ENCODE measurements at places on chromosomes 5 and 9.

DNA sequence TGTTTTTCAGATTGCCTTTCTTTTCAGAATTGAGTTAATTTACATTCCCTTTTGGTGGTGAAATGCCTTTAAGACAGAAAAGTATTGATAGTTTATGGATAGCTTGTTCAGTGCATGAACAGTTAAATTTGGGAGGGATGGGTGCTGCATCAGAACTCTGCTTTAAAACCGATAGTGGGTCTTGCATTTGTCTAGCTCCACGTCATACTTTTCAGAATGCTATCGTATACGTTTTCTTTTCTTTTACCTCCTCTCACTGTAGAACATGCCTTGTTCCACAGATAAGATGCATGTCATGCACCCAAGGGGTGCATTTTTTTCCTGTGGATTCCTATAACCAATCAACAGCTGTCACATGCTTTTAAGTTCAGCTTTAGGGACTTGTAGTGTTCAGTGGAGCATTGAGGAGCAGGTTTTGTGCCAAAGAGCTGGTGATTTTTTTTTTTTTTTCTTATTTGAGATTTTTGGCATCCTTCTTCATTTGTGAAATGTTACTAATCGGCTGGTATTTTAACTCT is 2.3 kb downstream of the SLC44A1 start:
- DNase-seq = no peak

GRCh38 chr5:150948539-150948938 is 43.8 kb upstream of the ZNF300 start:
- no peak for DNase-seq

DNA sequence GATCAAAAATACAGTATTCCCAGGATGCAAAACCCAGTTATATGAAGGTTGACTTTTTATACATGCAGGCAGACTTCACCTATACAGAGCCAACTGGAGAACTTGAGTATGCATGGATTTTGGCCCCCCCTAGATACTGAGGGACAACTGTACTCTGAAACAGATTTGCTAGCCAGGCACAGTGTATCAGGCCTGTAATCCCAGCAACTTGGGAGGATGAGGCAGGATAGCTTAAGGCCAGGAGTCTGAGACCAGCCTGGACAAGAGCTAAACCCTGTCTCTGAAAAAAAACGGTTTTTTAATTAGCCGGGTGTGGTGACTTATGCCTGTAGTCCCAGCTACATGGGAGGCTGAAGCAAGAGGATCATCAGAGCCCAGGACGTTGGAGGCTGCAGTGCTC is 21.9 kb downstream of the PTBP3 start:
- no peak for DNase-seq

DNA sequence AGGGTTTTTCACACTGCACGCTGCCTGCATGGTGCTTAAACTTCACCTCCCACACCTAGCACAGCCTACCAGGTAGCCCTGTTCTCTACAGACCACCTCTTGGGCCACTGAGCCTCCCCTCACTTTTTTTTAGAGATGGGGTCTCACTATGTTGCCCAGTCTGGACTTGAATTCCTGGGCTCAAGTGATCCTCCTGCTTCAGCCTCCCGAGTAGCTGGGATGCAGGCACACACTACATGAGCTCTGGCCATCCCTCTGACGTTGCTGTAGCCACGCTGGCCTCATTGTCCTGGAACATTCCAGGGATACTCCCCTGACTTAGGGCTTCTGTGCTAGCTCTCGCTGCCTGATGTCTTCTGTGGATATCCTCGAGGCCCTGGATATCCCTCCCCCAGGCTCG is 7.2 kb upstream of the CACFD1 start:
- DNase-seq = no peak

- DNase-seq = peak; percentile 79
These were observed 36.6 kb downstream of the TTLL11 start for GRCh38 chr9:122056484-122056883.

- no peak for DNase-seq
These were observed 195.7 kb downstream of the AOPEP start for GRCh38 chr9:94922098-94922607.

GRCh38 chr9:89536145-89536574 is 38.2 kb upstream of the SEMA4D start:
- DNase-seq = no peak

DNA sequence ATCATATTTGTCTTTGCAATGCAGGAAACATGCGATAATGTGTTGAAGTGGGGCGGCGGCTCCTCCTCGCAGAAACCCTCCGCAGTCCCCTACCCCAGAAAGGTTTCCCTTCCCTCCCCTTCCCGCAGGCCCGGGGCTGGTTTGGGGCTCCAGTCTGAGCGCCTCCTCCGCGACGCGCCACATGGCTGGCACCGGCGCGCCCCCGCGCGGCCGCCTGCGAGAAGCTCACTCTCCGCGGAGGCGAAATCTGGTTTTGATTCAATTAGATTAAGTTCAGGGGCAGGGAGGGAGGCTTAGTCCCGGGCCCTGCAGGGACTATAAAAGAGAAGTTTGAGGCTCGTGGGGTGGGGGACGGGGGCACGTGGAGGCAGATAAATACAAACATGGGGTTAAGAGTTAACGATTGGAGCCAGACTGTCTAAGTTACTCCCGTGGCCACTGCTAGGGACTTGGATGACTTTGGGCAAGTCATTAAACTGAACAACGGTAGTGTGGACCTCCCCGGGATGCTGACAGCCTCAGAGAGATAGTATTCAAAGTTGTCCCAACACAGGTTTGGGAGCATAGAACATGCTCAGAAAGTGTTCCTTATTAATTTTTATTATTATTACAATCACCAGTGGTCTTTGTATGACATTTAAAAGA is 69.4 kb downstream of the MSX2 start:
- peak; percentile 84 for DNase-seq

GRCh38 chr5:154241021-154241420 is 50.5 kb downstream of the GALNT10 start:
- no peak for DNase-seq

GRCh38 chr5:40784916-40785315 is 13.3 kb downstream of the PRKAA1 start:
- no peak for DNase-seq

- no peak for DNase-seq
These were observed 189.8 kb downstream of the MPDZ start for GRCh38 chr9:13089666-13090065.

GRCh38 chr5:3526551-3527185 is 69.0 kb upstream of the IRX1 start:
- no peak for DNase-seq

GRCh38 chr5:73295447-73295846 is 122.5 kb downstream of the TMEM174 start:
- no peak for DNase-seq

GRCh38 chr5:39400713-39401578 is 23.8 kb downstream of the DAB2 start:
- no peak for DNase-seq

GRCh38 chr9:78830301-78830700 is 533.4 kb downstream of the PSAT1 start:
- no peak for DNase-seq

- DNase-seq = no peak
These were observed 9.3 kb upstream of the GOLGA1 start for GRCh38 chr9:124950050-124950718.

DNA sequence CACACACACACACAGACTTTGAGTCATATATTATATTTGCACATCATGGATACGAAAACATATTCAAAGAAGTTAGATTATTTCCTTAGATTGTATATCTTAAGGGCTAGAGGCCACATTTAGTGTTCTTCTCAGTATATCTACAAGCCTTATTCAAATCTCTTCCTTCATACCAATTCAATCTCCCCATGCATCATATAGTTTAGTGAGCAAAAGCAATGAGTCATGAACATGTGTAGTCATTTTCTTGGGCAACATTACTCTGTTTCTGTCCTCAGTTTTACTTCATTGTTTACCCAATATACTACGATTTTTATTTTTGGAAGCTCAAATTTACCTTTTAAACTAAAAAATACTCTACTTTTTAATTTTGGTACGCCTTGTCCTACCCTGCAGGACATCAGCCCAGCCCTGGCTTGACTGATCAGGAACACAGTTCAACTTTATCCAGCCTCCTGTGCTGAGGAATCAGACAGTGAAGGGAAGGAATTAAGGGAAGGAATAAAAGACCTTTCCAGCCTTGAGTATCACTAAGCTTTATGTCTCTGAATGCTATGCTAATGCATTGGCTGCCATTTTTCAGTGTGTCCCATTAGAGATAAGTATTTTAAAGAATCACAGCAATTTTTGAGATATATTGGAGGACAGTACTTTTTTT is 101.7 kb upstream of the FST start:
- no peak for DNase-seq

DNA sequence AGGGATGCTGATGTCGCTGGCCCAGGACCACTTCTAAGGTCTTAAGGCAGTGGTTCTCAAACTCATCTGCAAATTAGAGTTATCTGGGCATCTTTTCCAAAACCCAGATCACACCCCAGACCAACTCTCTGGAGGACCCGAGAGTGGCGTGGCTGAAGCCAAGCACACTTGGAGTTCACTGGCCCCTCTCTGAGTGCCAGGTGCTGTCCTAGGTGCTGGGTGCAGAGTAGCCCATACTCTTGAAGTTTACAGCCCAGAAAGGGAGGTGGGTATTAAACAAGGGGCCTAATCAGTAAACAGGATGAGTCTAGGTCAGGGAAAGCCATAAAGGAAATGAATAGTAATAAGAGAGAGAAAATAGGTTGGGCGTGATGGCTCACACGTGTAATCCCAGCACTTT is 17.6 kb downstream of the CAMK2A start:
- no peak for DNase-seq

DNA sequence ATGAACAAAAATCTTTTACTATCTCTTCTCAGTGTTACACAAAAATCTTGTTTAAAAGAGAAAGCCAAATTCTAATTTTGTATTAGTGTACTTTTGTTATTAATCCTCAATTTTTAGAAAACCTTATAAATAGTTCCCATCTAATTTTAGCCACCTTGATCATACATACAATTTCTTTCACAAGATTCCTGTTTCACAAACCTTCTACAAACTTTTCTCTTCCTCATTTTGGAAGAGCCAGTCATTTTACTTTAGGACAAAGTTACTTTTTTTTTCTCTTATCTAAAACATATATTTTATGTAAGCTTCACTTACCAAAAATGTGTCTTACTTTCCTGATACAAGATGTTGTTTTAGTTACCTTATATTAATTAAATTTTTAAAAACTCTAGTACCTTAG is 161.3 kb downstream of the YIPF5 start:
- DNase-seq = no peak

DNA sequence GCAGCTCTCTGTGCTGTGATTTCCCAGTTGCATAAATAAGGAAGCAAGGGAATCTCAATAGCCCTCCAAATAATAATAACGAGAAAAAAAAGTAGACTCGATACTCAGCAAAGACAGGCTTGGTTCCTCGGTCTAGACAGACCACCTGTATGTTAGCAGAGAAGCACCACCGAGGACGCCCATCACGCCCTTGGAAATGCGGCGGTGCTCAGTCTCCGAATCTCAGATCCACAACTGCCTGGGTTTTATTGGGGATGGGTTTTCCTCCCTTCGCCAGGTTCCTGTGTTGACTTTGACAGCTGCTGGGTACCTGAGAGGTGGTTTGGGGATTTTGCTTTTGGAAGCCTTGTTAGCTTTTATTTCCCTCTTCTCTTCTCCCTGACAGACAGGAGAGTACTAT is 7.2 kb downstream of the DAB2IP start:
- no peak for DNase-seq

- DNase-seq = no peak
These were observed 1300.1 kb upstream of the DMAC1 start for GRCh38 chr9:9099646-9100045.

DNA sequence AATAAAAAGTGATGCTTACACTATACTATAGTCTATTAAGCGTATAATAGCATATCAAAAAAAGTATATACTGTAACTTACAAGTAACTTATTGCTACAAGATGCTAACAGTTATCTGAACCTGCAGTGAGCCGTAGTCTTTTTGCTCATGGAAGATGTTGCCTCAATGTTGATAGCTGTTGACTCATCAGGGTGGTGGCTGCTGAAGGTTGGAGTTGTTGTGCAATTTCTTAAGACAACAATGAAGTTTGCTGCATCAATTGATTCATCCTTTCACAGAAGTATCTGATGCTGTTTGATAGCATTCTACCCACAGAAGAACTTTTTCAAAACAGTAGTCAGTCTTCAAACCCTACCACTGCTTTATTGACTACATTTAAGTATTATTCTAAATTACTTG is 7.8 kb upstream of the C9orf40 start:
- no peak for DNase-seq

GRCh38 chr5:40453689-40454088 is 226.0 kb upstream of the PTGER4 start:
- no peak for DNase-seq

GRCh38 chr5:129903466-129904101 is 681 bp upstream of the CHSY3 start:
- no peak for DNase-seq

DNA sequence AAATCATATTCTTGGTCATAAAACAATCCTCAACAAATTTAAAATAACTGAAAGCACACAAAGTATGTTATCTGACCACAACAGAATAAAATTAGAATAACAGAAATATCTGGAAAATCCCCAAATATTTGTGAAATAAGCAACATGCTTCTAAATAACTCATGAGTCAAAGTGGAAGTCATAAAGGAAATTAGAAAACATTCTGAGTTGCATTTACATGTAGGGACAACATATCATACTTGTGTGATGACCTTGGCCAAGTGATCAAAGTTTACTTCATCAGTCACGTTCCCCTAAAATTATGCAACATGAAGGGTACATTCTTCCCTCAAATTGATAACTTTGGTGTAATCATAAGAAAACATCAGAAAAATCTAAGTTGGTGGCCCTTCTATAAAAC is 64.7 kb downstream of the CSF2 start:
- DNase-seq = no peak

DNA sequence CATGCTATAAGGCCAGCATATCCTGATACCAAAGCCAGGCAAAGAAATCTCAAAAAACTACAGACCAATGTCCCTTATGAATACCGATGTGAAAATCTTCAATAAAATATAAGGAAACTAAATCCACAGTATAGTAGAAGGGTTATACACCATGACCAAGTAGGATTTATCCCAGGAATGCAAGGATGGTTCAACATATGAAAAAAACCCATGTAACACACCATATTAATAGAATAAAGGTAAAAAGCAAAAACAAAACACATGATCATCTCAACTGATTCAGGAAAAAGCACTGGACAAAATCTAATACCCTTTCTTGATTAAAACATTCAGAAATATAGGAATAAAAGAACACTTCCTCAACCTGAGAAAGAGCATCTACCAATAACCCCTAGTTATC is 6.1 kb downstream of the FBXL17 start:
- DNase-seq = no peak

DNA sequence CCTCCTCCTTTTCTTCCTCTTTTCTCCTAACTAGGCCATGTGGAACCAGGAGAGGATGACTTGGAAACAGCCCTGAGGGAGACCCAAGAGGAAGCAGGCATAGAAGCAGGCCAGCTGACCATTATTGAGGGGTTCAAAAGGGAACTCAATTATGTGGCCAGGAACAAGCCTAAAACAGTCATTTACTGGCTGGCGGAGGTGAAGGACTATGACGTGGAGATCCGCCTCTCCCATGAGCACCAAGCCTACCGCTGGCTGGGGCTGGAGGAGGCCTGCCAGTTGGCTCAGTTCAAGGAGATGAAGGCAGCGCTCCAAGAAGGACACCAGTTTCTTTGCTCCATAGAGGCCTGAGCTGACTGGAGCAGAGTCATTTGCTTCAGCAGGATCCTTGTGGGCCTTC is 13.7 kb downstream of the NUDT2 start:
- DNase-seq = no peak

GRCh38 chr9:7907551-7908337 is 108.2 kb upstream of the DMAC1 start:
- DNase-seq = no peak

- no peak for DNase-seq
These were observed 218.9 kb upstream of the NMUR2 start for GRCh38 chr5:152623951-152624350.

Measured in iPS-NIHi11 (cell line).